ENCODE measurements at places on chromosomes 3 and 15.

DNA sequence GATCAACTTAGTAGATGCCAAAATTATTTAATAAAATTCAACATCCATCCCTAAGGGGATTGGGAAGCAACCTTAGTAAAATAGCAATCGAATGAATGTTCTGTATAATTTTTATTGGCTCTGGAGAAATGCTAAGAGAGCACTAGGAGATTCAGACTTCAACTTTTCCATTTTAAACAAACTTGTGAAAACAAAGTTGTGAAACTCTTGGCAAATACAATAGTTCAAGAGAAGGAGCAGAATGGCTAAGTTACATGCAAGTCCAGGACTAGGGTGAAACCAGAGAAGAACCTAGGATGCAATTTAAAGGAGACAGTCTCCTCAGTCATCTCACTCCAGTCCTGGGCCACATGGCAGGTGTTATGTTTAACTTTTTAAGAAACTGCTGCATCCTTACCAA, 16.7 kb upstream of the ZNF280D start:
- DNase-seq: no peak

DNA sequence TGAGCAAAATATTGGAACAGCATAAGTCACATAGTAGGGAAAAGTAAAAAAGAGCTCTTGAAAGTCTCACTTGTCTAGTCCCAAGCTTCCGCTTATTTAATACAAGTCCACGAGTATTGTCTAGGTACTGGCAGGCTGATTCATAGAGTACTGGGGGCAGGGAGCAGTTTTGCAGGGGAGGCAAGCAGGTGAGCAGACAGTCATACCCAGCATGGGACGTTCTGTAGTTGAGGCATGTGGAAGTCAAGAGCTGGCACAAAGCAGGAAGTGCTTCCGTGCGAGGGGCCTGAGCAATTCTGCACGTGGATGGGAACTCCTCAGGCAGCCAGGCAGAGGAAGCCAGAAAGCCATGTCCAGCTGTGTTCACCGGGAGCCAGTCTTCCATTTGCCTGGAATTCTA, 287.6 kb downstream of the EPHB1 start:
- DNase-seq: no peak

DNA sequence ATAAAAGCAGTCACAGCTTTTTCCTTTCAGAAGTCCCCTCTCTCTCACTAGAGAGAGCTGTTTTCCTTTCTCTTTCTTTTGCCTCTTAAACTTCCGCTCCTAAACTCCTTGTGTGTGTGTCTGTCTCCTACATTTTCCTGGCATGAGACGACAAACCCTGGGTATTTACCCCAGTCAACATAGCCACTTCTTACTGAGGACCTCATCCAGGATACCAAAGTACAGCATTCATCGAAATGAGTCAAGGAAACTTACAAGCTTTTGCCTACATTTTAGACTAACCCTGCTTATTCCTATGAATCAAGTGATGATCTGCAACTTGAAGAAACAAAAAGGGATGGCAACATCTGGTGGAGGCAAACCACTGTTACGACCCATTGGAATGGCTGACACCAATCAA, 16.7 kb downstream of the PATL2 start:
- DNase-seq: no peak

DNA sequence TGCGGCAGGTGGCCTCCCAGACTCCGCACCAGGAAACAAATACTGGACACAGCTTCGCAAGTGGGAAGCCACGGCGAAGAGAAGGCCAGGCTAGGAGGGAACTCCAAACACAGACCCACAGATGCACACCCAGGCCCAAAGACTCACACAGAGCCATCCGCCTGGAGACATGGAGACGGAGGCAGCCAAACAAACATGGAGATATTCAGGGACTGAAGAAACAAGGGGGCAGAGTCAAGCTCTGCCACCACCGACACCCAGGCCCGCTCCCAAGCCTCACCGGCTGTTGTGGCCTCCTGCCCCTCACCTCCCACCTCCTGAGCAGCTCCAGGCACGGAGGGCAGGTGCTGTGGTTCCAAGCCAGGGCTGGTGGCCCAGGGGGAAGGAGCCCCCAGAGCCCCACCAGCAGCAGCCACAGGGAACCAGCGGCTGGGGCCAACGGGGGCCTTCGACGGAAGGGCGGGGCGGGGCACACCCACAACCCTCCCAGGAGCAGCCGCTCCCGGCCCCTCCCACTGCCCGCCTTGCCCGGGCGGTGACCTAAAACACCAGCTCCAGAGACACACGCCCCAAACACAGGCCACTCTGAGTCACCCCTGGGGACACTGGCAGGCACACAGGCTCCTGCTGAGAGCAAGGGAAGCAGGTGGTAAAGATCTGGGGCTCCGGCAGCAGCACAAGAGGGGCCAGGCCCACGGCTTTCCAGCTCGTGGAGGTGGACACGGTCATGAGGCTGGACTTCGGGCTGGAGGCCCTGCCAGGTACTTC, 31.9 kb downstream of the TNK2 start:
- peak; percentile 44 for DNase-seq

GRCh38 chr15:33021806-33022389, 172.6 kb downstream of the FMN1 start:
- no peak for DNase-seq

DNA sequence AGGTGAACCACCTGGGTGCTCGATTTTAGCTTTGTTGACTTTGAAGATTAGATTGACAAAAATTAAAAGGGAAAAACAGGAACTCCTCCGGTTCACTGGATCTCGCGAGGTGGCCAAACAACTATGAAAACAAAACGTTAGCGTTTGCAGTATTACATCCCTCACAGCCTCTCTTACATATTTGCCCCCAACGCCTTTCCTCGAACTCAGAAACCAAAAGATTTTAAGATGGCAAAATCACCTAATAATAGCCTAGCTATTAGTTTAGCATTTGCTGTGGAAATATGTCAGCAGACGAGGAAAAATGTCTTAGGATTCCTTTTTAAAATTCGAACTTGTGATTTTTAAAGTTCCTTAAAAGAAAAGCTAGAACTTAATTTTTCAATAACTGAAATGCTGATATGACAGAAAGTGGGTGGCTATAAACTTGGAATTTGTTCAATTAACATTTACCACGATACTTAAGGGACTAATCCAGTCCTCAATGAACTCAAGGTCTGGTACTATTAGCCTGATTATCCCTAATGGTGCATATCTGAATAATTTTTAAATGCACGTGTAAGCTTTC, 491 bp upstream of the SENP7 start:
- DNase-seq: no peak

DNA sequence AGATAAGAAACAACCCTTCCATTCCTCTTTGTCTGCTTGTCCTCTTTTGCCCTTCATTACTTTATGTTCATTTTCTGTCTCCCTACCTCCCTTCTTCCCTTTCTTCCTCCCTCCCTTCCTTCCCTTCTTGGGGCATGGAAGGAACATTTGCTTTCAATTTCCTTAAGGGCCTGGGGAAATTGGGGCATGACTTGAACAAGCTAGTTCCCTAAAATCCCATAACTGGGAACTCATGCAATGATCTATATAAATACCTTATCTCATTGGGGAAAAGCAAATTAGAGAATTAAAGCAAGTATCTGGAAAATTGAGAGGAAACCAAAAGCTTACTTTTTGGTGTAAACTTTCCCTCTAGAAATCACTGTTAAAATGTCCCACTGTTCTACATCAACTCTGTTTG, 35.7 kb downstream of the BOC start:
- DNase-seq: no peak

DNA sequence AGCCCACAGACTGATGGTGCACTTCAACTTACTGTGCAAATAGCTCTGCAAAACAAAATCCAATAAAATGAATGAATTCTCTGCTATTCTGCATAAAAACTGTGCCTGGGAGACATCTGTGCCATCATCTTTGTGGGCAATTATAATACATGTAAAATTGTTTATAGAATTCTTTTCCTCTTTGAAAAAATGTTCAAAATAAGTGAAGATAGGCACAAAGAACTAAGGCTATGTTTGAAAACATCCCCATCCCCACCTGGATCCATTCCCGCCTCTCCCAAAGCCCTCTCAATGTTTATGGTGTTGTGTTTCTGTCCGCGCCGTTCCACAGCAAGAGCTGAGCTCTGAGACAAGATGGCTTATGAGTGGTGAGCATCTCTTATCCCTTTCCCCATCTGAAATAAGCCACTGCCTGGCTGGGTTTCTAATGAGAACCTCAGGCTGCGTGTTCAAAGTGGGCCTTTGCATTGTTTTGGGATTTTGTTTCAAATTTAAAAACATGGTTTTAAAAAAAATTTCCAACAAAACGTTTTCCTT, 22.4 kb upstream of the SNRPA1 start:
- DNase-seq: no peak

Data from activated T-cell treated with anti-CD3 and anti-CD28 coated beads, Interleukin-2, amount 50 U/mL, for 48 hours (primary cell).